ENCODE measurements at places on chromosomes 5 and 9.

GRCh38 chr5:122151640-122152039 lies 22.3 kb downstream of the ZNF474 start:
- no peak for DNase-seq

- no peak for DNase-seq
Observed at GRCh38 chr5:7897014-7897600, 28.2 kb downstream of the MTRR start.

DNA sequence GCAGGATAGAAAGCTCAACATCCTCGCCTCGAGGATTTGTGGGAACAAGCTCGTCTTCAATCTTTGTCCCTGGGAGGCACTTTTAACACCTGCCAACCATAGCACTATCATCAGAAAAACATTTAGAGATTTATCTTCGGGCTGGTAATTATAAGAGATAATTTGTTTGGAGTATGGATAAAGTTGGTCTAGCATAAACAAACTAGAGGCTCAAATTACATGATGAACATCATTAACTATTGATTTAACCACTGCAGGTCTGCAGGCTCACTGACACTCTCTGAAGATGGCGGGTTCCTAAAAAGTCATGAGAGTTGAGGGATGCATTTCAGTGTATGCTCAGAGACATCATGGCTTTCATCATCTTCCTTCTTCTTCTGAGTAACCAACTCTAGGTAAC lies 25.8 kb upstream of the PCA3 start:
- no peak for DNase-seq

- peak; percentile 71 for DNase-seq
Observed at GRCh38 chr5:172007175-172008110, 1.0 kb upstream of the FBXW11 start.

DNA sequence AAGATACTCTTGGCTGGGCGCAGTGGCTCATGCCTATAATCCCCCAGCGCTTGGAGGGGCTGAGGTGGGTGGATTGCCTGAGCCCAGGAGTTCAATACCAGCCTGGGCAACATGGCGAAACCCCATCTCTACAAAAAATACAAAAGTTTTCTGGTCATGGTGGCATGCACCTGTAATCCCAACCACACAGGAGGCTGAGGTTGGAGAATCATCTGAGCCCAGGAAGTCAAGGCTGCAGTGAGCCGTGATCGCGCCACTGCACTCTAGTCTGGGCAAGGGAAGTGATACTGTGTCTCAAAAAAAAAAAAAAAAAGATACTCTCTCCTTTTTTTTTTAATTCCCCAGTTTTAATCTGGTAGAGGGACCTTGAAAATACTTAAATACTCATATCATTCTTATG lies 15.0 kb downstream of the ANKRD33B start:
- no peak for DNase-seq

DNA sequence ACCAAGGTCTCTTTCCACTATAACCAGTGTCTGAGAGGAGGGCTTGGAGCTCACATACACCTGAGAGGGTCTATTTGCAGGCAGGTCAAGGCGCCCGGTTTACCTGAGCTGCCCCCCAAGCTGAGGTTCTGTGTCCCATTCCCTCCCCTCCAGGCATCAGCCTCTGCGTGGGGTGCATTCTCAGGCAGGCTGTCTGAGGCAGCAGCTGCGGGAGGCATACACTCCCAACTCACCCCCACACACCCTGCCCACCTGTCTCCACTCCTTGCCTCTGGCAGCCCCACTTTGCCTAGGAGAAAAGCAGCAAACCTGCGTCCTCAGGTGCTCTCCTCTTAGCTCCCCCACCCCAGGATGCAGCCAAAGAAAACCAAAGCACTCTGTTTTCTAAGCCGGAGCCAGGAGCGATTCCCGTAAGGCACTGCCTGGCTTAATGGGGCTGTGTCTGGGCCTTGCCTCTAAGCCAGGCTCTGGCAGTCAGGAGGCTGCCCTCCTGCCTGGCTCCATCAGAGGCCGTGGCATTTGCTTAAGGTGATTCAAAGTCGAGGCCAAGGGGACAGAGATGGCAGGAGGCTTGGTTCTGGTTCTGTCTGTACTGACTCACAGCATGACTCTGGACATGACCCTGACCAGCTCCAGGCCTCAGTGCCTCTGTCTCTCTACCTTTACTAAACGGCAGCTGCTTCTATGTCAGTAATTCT lies 139.2 kb upstream of the TRIM32 start:
- no peak for DNase-seq

DNA sequence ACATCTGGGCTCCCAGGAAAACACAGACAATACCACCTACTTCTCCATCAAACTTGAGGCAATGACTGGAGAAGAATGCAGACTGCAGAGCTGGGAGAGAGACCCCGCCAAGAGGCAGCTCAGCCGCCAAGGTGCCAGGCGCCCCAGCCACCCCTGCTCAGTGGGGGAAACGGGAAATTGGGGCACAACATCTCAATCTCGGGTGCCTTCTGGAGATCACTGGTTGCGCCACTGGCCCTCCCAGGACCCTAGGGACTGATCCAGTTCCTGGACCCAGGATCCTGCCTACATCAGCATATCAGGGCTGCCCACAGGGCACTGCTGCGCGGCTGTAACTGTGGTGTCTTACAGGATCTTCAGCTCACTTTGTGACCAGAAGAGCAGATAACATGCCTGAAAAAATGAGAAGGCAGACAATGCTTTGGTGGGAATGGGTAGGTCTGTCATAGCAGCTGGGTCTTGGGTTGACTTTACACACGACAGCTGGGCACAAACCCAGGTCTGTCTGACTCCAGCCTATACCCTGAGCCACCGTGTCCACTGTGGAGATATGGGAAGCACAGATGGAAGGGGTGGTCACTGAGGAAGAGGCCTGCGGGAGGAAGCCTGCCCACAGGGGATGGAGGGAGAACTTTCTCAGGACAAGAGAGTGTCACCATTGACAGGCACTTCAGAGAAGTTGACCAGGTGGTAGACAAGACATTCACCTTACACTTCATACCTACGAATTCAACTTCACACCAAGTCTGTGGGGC lies 135.2 kb upstream of the RAPGEF1 start:
- no peak for DNase-seq

GRCh38 chr5:87109746-87110145 lies 157.9 kb upstream of the RASA1 start:
- DNase-seq = no peak

DNA sequence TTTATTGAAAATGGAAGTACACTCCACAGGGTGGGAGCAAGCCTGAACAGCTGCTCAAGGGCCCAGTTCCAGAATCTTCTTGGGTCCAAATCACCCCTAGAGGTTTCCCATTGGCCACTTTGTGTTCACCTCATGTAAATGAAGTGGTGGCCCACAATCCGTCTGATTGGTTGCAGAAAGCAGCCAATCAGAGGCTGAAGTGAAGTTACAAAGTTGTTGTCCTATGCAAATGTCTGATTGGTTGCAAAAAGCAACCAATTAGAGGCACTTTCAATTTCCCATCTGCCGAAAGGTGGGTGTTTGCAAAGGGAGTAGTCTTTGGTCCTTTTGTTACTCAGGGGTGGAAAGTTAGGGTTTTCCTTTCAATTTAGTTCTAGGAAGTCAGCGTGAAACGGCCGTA lies 8.8 kb downstream of the TMEM171 start:
- DNase-seq = no peak

DNA sequence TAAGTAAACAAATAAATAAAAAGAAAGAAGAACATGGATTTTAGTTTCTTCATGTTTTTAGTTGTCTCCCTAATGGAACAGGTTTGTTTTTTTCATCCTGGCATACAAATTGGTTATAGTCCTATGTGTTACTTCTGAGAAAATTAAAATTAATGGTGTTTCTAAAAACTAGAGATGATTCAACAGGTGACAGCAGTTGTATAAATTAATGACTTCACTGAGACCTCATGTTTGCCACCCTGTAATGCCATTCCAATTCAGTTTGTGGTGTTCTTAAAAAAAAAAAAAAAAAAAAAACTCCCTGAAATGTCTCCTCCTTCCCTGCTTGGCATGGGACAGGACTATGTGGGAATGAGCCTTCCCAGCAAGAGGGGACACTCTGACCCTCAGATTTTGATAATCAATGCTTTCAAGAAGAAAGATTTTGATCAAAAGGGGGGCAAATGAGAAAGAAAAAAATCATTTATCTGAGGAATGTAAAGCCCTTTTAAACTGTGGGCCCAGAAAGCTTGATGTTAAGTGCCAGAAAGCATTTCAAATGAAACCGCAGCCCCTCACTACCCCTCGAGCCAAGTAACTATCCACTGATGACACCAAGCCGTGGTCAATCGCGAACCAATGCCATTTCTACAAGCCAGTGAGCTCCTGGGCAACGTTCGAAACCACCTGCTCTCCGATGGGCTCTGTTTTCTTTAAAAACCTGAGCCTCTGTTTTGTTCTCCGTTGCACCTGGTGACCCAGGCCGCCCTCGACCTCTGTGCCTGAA lies 941 bp downstream of the EXD3 start:
- no peak for DNase-seq

DNA sequence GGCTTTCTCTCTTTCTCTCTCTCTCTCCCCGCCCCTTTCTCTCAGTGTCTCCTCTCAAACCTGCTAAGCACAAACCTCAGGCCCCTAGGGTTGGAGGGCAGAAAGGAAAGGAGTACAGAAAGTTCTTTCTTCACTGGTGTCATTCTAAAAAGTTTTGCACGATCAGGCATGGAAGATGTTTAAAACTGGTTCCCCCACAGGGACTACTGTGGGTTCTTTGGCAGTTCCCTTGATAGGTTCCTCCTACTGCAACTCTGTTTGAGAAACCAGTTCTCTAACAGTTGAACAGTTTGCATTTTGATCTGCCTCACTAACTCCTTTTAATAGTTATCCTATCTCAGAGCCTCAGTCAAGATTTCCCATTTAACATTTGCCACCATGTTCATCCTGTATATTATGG lies 82.9 kb downstream of the CDO1 start:
- no peak for DNase-seq

- DNase-seq = no peak
Observed at GRCh38 chr5:59661311-59661710, 232.2 kb downstream of the PDE4D start.

DNA sequence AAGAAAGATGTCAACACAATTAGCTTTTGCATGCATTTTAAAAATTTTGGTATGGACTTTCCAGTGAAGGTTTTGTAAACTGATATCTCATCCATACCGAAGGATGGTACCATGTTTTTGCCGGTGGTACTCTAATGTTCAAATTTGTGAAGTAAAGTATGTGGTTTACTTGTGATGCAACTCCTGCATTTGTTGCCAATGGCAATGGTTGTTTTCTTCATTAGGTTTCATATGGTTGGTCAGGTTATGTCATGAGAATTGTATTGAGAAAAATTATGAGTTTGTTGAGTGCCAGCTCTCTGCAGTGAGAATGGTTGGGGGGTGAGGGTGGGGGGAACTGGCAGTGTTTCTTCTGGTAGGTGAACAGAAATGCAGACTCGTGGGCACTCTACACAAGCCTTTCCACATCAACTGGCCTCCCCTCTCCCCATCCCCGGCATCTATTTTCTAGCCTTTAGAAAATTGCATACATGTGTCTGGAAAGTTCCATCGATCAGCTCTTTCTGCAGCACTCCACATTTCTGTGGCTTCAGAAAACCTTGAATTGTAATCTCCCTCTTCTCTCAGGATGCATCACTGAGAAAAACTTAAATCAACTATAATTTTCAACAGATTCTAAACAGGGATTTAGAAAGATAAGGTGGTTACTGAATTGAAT lies 107.7 kb downstream of the PDE4D start:
- DNase-seq = no peak

DNA sequence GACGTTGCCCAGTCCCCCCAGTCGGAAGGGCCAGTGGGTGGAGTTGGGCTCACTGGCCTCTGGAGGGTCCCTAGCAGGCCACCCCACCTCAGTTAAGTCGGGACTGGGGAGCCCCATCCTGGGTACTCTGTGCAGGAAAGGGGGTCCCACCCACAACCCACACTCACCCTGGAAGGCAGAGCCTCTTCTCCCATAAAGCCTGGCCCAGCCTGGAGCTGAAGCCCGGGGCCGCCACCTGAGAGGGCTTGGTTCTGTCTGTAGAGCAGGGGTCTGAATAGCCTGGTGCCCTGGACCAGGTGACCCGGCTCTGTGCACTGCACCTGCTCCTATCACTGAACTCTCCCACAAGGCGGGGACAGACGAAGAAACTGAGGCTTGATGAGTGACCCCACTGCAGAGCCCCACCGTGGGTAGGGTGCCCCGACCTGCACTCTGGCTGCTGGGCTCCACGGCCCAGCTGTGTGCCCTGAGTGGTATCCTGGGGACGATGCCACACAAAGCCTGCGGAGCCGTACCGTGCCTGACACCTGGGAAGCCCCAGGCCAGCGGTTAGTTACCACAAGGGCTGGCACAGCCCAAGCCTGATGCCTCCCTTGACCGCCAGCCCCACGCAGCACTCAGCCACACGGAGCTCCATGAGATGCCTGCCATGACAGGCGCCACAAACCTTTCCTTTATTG lies 7.3 kb downstream of the PTGES2 start:
- no peak for DNase-seq

- DNase-seq = no peak
Observed at GRCh38 chr5:134131578-134132350, 17.3 kb downstream of the TCF7 start.

- DNase-seq = no peak
Observed at GRCh38 chr5:151212406-151212798, 11.5 kb downstream of the CCDC69 start.

DNA sequence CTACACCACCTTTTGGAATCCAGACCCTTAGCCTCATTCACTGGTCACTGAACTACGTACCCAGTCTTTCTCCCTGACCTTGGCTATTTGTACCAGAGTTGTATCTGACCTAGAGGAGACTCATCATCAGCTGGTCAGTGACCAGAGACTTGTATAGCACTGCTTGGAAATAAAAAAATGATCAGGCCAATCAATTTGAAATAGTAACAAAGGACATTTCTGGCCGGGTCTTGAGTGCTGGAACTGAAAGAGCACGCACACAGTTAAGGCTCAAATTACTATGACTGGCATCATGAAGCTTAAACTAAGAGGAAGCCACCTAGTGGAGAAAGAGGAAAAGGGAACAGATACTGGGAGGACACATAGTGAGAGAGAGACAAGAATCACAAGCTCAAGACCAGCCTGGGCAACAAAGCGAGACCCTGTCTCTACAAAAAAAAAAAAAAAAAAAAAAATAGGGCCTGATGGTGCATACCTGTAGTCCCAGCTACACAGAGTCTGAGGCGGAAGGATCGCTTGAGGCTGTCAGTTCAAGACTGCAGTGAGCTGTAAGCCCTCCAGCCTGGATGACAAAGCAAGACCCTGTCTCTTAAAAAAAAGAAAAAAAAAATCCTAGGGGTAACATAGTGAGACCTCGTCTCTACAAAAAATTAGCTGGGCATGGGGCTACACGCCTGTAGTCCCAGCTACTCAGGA lies 12.8 kb upstream of the SRP19 start:
- DNase-seq = peak; percentile 59

- DNase-seq = no peak
Observed at GRCh38 chr9:115951977-115952376, 201.6 kb upstream of the PAPPA start.
